ENCODE measurements at places on chromosomes 12 and 14. TPM values are rescaled to one million over a fixed set of nuclear protein-coding genes. Genes with fewer than 3 reads are reported as not detected.
A peak's percentile ranks its signal among the peaks of the same experiment; 100 is the strongest.

DNA sequence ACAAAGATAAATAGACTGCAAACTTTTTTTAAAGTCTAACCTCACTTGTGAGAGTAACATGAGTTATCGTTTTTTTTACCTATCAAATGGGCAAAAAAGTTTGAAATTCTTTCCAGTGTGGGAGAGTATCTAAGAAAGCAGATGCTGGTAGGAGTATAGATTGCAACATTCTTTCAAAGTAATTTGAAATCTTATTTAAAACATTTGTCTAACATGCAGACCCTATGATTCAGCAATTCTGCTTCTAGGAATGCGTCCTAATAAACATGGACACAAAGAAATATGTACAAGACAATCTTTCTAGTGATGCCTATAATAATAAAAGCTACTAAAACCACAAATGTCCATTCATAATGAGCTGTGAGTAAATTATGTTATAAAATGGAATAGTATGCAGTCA, 110.4 kb upstream of the TMCC3 start:
- DNase-seq = no peak

GRCh38 chr12:126554625-126555024, 1489.4 kb downstream of the AACS start:
- DNase-seq = no peak

DNA sequence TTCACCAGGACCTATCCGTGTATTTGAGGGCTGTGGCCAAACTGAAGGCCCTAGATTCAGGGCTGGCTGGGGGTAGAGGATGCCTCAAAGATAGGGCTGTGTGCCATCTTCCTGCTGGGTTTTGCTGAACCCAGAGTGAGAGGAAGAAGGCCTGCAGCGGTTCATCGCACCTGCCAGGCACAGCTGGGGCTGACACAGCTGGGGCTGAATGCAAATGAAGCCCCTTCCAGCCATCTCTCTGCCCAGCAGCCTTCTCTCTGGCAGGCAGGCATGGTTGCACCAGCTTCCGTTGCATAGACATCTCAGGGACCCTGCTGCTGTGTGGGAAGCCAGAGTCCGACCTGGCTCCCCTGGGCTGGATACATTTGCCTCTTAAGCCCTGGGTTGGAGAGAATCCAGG, 152.4 kb downstream of the TSPAN9 start:
- no peak for DNase-seq

Gene KLRK1
- 0.75 TPM for polyA plus RNA-seq

GRCh38 chr12:97134495-97134894, 227.4 kb downstream of the NEDD1 start:
- DNase-seq = no peak

Gene TMTC3
- 5.1 TPM for polyA plus RNA-seq

Gene PELI2
- 5.2 TPM for polyA plus RNA-seq

DNA sequence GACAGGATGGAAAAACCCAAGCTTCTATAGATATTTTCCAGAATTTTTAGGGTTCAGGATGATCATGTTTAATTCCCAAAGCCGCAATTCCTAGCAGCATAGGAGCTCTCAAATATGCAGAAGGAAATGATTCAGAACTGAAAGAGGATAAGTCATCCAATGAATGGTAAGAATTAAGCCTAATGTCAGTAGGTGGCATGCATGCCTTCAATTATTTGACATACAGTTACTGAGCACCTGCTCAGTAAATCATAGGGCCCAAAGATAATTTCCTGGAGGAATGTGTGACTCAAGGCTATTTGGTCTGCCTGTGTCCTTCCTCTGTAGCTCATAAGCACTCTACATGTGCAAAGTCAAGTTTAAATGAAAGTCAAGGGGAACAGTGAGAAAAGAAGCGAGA, 116.8 kb upstream of the SLC38A4 start:
- no peak for DNase-seq

DNA sequence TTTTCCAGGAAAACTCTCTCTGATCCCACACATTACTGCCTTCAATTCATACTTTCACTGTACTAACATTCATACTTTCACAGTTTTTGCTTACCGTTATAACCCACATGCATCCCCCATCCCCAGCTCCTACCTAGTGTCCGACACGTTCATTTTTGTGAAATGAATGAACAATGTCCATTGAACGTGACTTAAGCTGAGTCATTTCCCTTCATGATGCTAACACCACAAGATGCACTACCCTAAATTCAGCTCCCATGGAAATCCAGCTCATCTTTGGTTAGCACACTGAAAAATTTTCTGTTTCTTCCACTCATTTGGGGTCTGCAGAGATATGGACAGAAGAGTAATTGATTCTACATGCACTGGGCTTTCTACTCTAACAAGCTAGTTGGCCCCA, 84.7 kb downstream of the GALNT4 start:
- no peak for DNase-seq

Gene NPFF
- polyA plus RNA-seq = 1.3 TPM

- DNase-seq = peak; percentile 66
Observed at GRCh38 chr12:116662612-116663144, 75.2 kb downstream of the SPRING1 start.

Gene CCDC177
- not detected for polyA plus RNA-seq

DNA sequence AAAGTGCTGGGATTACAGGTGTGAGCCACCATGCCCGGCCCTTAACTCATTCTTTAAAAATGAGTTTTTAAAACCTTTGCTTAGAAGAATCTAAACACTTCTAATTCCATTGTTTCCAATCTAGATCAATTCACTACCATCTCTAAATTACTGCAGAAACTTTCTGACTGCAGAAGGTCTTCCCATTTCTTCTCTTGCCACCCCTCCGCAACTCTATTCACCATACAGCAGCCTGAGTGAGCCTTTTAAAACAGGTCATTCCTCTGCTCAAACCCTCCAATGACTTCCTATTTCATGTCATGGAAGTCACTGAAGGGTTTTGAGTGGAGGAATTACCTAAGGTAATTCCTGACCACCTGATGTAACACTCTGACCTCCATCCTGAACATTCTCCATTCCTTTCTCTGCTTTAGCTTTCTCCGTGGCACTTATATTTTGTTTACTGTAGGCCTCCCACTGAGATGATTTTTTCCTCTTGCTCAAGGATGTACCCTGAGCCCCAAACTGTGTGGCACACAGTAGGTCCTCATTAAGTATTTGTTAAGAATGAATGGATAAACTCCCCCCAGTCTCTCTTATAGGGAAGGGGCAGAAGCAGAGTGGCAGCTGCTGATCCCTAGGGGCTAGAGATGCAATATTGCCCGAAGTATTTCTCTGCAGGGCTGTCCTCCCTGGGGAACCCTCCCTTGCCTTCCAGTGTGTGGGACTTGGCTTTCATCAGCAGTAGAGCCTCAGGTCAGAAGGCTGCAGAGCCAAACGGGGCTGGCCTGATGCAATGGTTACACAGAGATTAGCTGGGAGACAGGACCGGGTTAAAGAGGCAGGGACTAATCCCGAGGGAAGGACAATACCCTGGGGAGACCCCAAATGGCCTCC, 1.2 kb downstream of the DDIT3 start:
- peak; percentile 83 for DNase-seq

GRCh38 chr14:31418440-31418839, 1.9 kb downstream of the HEATR5A start:
- DNase-seq = no peak

DNA sequence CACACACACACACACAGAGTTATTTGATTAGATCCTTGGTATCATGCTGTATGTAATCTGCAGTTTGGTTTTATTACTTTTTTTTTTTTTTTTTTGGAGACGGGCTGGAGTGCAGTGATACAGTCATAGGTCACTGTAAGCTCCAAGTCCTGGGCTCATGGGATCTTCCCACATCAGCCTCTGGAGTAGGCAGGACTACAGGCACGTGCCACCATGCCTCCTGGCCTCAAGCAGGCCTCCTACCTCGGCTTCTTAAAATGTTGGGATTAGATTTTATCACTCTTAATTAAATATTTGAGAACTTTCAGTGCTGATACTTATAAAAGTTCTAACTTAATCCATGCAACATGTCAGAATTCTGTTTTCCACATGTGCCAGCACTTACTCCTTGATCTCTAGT, 31.3 kb upstream of the PSEN1 start:
- DNase-seq = no peak

DNA sequence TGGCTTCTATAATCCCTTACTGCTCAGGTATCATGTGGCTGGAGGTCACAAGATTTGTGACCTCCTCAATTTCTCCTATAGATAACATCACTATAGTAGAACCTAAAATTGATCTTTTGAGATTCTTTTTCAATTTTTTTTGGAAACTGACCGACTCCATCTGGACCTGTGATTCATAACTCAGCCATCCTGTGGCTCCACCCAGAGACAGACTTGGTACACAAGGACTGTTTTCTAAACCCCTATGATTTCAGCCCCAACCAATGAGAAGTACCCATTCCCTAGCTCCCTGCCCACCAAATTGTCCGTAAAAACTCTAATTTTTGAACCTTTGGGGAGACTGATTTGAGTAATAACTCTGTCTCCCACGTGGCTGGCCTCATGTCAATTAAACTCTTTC, 148.9 kb downstream of the SYT10 start:
- DNase-seq = no peak

DNA sequence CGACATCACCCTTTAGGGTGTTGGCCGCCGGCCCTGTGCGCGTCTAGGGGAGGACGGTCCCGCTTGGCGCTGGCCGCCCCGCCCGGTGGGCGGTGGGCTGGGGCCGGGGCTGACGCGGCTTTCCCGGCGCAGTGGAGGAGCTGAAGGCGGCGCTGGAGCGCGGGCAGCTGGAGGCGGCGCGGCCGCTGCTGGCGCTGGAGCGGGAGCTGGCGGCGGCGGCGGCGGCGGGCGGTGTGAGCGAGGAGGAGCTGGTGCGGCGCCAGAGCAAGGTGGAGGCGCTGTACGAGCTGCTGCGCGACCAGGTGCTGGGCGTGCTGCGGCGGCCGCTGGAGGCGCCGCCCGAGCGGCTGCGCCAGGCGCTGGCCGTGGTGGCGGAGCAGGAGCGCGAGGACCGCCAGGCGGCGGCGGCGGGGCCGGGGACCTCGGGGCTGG, 3.6 kb downstream of the TNFAIP2 start:
- peak; percentile 84 for DNase-seq

DNA sequence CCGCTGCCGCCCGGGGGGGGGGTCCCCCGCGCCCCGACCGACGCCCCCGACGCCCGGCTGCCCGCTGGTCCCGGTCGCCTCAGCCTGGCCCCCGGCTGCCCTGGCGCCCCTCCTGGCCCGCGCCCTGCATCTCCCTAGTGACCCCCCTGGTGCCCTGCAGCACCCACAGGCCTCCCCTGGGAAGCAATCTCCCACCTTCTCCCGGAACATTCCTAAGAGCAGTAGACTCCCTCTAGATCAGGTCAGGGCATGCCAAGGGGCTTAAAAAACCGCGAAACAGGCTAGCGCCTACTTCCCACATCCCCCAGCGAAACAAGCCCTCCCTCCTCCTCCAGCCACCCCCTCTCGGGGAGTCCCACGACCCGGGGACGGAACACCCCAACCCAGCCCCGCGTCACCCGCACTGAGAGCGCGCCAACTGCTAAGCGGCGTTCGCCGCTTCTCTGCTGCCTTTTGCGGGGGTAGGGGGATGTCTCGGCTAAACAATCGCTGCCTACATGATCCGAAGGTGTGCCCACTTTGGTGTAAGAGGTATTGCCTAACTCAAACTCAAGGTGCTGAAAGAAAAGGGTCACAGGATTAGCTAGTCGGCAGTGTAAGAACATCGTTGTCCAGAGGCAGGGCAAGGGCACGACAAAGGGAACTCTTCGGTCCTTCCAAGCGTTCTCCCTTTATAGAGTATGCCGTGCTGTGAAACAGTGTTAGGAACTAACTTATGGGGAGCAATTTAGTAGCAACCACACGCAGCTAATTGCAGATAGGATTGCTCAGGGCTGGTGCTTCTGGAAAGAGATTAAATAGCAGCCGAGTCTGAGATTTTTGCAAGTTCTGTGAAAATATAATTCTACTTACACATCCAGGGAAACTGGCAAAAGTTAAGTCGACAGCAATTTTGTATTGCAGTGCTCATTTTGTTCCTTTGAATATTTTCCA, 619 bp upstream of the NTN4 start:
- DNase-seq = peak; percentile 67

DNA sequence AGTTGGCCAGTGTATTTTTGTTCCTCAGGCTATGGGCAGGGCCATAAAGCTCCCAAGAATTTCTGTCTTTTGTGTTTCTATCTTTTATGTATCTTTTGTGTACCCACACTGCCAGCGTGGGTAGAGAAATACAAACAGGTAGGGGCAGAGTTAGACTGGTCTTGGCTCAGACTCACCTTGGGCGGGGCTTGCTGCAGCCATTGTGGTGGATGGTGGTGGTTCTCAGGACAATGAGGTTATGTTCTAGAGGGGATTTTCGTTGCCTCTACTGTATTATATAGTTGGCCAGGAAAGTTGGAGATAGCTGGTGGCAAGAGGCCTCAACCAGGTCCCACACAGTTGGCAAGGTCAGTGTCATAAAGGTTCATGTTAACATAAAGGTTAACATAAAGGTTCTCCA, 977.5 kb upstream of the LRFN5 start:
- DNase-seq = no peak

- DNase-seq = no peak
Observed at GRCh38 chr12:18681818-18682217, 56.0 kb downstream of the PLCZ1 start.

DNA sequence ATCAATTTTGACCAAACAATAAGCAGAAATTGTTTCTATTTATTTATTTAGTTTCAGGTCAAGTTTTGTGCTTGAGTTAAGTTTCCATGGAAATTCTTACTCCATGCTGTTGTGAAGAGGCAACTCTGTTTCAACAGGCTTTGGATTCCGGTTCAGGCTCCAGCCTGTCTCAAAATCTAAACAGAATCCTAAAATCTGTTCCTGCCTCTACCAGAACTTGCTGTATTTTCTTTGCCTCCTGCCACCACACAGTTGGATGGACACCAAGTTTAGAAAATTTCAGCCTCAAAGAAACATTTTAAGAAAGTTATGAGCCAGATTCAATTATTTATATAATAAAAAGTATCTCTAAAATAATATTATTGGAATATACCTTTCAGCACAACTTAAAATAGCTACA, 330.9 kb downstream of the FOXG1 start:
- no peak for DNase-seq

Gene SLC4A8
- polyA plus RNA-seq = 3.4 TPM

DNA sequence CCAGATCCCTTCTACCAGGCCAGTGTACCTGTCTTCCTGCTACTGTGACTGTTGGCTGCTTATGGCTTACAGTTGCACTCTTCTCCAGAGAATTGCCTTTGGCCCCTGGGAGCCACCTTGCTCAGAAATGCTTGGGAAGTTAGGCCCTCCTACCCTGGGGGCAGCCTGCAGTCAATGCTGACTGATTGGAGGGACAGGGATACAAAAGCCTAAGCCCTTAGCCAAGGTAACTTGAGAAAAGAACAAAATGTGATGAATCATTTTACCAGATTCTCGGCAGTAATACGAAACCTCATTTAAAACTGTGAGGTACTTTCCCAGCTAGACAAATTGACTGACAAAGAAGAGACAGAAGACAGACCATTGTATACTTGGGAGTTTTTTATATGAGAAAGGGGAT, 47.3 kb downstream of the PTCSC3 start:
- peak; percentile 30 for DNase-seq

GRCh38 chr14:96848011-96848410, 50.8 kb downstream of the VRK1 start:
- DNase-seq = no peak

Gene CMKLR1
- 6.1 TPM for polyA plus RNA-seq
